Left lung (tissue), 14 donors: ENCODE measurements at places on chromosomes 2 and 18. TPM values are rescaled to one million over a fixed set of nuclear protein-coding genes. Genes with fewer than 3 reads are reported as not detected.
A peak's percentile ranks its signal among the peaks of the same experiment; 100 is the strongest.

GRCh38 chr18:7452331-7452730 is 114.8 kb upstream of the PTPRM start:
- peak; percentile 16 for DNase-seq

Gene TTN
- 1.9 TPM for polyA plus RNA-seq

Gene GULP1
- 120 TPM for polyA plus RNA-seq

GRCh38 chr2:75319951-75320350 is 120.6 kb upstream of the TACR1 start:
- DNase-seq: no peak

Gene FAM237A
- not detected for polyA plus RNA-seq

Gene SOX11
- 48.1 TPM for polyA plus RNA-seq

DNA sequence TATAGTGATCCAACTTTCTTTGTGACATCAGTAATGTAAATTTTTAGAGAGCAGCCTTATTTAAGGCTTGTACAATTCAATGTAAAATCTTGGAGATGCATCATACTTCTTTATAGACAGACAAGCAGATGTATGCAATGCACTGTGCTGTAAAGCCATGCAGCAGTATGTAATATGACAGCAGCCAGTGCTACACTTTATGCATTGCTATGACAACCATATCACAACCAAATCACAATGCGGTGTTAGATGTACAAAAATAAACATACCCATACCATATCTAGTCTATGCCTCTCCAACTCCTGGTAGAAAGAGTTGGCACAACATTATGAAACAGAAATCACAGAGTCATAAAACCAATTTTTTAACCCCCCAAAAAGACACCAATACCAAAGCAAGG is 110.3 kb upstream of the WDSUB1 start:
- no peak for DNase-seq

Gene SEMA4F
- 6.0 TPM for polyA plus RNA-seq
